Coronary artery (tissue), 2 donors: ENCODE measurements at places on chromosomes 3 and 15.

DNA sequence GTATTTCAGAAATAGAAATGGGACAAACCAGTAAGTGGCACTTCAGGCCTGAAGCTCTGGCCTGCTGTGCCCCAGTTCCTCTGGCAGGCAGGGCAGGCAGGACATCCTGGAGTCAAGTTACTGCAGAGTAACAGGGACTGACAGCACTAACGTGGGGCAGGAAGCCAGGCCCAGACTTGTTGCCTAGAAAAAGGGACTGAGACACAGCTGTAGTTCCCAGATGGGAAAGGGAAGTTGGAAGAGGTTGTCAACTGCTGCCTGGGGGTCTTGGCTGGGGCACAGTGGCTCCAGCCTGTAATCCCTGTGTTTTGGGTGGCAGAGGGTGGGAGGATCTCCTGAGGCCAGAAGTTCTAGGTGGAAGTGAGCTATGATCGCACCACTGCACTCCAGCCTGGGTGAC, 171.9 kb downstream of the FMN1 start:
- no peak for DNase-seq

DNA sequence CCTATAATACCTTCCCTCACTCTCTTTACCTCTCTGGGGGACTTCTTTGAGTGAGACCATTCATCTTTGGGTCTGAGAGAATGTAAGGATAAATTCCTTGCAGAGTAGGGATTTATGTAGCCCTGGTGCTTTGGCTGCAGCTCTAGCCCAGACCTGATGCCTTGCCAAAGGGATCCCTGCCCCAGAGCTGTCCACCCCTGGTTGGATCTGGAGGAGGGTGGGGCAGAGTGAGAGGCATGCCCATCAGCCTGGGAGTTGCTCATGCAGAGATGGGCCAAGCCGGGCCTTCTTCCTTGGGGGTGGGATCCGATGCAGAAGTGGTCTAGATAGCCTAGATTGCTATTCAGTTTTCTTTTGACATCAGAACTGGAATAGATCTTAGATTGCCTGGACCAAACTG, 31.5 kb downstream of the RTP1 start:
- no peak for DNase-seq

GRCh38 chr15:82079736-82080135, 33.9 kb upstream of the MEX3B start:
- no peak for DNase-seq

GRCh38 chr3:175082631-175083030, 223.5 kb downstream of the NAALADL2 start:
- no peak for DNase-seq

- no peak for DNase-seq
Measured at GRCh38 chr3:43246976-43247375, 39.4 kb upstream of the SNRK start.

- DNase-seq, result no peak
Measured at GRCh38 chr3:185399737-185400667, 37.1 kb downstream of the MAP3K13 start.

- no peak for DNase-seq
Measured at GRCh38 chr3:17770682-17771081, 28.3 kb upstream of the TBC1D5 start.

DNA sequence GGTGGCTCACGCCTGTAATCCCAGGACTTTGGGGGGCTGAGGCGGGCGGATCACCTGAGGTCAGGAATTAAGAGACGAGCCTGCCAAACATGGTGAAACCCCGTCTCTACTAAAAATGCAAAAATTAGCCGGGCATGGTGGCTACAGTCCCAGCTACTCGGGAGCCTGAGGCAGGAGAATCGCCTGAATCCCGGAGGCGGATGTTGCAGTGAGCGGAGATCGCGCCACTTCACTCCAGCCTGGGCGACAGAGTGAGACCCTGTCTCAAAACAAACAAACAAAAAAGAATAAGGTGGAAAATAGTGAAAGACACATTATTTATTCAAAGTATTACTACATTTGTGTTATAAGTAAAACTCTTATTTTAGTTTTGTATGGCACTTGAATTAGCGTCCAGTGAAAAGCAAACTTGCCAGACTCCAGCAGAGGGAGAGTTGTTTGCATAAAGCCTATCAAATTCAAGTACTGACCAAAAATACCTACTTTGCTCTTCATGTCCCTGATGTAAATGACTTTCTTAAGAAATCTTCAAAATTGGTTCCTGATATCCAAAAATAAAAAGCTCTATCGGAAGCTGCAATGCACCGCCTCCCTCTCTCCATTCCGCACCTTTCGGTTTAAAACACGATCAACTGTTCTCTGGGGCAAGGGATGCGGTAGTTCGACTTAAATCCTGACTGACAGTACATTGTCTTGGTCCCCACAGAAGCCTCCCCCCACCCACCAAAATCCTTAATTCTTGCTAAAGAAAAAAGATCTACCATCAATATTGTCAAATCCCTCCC, 1.2 kb downstream of the TRPM7 start:
- DNase-seq, result no peak

- no peak for DNase-seq
Measured at GRCh38 chr3:110528305-110529121, 543.1 kb upstream of the NECTIN3 start.

GRCh38 chr3:63051920-63052319, 176.7 kb upstream of the CADPS start:
- DNase-seq, result no peak

DNA sequence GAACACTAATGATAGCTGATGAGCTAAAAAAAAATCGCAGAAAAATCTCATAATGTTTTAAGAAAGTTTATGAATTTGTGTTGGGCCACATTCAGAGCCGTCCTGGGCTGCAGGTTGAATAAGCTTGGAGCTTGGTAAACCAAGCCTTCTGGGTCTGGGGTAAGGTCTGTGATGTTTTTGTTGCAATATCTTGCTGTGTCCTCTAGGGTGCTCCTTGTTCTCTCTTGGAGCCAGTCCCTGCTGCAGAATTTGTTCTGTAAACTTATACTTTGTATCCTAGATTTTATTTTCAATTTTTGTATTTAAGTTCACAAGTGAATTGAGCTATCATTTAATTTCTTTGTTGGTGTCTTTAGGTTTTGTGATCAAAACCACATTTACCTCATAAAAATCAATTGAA, 143.7 kb downstream of the NR1D2 start:
- DNase-seq, result no peak

DNA sequence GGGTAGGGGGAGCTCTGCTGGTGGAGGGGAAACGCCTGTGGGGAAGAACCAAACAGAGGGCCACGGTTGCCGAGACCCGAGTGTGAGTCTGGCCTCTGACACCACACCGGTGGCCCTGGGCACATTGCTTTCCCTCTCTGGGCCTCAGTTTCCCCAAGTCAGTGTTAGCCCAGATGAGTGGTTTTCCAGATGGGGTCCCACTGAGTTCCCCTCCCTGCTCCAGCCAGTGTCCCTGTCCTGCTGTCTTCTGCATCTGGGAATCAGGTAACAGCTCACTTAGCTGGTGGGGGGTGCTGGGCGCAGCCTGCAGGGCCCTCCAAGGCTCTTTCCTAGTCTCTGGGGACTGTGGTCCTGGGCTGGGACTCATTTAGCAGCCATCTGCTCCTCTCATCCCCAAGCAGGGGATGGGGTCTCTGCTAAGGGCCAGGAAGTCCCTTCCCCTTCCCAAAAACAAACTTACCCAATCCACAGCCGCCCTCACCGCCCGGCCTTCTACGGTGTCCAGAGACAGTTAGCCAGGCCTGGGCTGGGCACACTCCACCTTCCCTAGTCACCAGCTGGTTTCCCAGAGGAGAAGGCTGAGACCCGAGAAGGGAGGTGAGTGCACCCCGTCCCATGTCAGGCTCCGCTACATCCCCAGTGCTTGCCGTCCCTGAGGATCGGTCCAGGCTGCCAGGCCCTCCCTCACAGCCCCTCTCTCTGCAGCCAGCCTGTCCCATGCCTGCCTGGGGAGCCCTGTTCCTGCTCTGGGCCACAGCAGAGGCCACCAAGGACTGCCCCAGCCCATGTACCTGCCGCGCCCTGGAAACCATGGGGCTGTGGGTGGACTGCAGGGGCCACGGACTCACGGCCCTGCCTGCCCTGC, 676 bp downstream of the GP9 start:
- DNase-seq, result no peak

- no peak for DNase-seq
Measured at GRCh38 chr3:29581311-29581710, 300.4 kb downstream of the RBMS3 start.

GRCh38 chr15:38879909-38880471, 315.4 kb upstream of the RASGRP1 start:
- no peak for DNase-seq

- no peak for DNase-seq
Measured at GRCh38 chr15:63466378-63467192, 37.8 kb upstream of the USP3 start.

DNA sequence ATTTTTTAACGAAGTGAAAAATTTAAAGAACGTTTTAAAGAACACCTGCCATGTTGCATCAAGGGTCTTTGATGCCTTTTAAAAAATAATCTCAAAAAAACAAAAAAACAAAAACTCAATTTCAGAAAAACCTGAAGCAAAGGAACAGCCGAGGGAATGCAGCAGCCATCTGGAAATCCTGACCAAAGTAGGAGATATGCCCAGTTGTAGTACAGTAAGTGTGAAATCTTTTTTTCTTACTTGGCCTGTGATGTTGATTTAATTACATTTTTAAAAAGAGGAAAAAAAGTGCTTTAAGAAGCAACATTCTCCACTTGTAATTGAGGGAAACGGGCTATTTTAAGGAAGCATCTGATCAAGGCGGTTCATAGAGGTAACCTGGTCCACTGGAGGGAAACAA, 213.7 kb upstream of the GAP43 start:
- no peak for DNase-seq

- DNase-seq, result no peak
Measured at GRCh38 chr3:166291186-166291955, 454.1 kb upstream of the BCHE start.

GRCh38 chr3:17023006-17023664, 138.4 kb downstream of the PLCL2 start:
- DNase-seq, result no peak

DNA sequence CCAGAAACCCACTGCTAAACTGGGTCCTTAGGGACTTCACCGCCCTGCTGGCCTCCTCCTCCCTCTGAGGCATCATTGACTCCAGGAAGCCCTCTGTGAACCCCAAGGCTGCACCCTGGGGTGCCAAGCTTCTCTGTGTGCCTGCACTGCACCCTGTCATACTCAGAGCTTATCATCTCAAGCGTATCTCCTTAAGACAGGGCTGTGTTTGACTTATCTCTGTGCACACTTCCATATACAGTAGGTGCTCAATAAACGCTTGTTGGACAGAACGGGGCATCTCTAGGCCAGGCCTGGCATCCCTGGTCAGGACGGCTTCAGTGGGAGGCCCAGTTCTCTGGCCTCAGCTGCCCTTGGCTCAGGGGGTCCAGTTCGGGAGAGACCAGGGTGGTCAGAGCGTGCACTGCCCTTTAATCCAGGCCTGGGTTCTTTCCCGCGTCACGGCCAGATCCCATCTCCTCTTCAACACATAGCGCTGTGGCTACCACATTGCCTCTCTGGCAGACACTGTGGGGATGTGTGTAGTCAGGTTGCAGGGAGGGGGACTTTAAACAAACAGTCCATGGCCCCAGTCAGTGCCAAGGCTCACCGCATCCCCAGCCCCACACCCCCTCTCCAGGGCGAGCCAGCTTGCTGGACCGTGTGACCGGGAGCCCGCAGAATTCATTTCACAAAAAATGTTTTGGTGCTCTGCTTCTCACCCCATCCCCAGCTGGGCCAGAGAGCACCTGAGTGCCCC, 33.4 kb downstream of the MAGEF1 start:
- no peak for DNase-seq

DNA sequence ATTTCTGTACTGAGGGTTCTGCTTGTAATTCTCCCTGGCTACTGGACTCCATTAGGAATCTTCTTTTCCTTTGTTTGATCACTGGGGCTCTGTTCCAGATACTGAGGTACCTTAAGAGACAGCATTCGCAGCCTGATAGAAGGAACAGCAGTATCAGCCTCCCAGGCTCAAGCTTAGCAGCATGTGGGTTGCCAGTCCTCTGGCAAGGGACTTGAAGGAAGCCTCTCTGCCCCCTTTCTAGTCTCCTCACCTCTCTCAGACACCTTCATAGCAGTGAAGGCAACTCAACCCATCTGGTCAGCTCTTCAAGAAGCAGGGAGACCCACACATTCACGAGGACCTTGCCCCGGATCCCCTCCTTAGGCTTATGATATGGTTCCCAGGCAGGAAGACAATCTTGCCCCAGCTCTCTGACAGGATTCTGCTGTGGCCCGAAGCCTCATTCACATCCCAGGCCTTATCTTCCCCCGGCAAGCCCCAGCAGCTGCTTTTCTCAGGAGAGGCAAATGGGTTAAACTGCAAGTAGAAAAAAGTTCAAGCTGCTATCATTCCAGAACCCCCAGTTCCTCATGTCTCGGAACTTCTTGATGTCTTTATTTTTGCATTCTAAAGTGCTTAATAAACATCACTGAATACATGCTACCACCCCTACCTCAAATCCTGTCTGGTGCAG, 153.1 kb downstream of the LIPC start:
- no peak for DNase-seq

DNA sequence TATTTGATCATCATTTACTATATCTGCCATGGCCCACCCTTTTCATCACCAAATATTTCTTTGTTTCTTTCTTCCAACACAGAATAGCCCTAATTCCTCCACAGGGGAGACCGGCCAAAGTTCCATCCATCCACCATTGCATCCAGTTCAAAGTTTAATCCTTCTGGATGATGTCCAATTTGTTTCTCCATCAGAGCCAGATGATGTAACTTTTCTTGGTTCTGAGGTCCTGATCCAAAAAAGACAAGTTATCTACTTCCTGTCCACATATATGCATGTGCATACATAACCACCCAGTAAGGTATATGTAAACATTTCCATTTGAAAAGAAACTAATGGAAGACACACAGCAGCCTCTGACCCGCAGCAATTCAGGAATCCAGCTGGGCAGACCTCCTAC, 237.3 kb downstream of the SHOX2 start:
- no peak for DNase-seq

DNA sequence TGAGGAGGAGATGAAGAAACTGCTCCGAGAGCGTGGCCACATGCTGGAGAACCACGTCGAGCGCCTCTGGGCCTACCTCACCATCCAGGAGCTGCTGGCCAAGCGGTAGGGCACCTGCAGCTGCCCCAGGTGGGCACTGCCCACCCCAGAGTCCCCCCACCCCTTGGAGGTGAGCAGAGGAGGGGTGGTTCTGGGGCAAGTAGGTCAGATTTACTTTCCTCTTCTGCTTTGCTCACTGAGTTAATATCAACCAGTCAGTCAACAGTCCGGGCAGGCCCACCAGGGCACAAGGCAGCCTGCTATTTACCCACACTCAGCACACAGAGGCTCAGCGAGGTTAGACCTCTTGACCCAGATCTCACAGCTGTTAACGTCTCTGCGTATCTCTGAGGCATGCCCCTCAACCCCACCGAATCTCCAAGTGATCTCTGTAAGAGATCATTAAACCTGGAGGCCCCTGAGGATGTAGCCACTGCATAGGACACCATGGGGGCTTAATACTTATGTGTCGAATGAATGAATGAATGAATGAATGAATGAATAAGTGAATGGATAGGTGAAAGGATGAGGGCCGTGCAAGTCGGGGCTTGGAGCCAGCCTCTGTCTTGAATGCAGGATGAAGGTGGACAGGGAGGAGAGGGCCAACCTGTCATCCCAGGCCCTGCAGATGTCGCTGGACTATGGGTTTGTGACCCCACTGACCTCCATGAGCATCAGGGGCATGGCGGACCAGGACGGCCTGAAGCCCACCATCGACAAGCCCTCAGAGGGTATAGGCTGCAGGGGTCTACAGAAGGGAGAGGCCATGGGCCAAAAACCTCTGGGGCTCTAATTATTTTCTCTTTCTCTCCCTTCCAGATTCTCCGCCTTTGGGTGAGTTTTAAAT, 8.0 kb upstream of the ITIH3 start:
- no peak for DNase-seq
